ENCODE measurements at places on chromosomes 5 and 9.

DNA sequence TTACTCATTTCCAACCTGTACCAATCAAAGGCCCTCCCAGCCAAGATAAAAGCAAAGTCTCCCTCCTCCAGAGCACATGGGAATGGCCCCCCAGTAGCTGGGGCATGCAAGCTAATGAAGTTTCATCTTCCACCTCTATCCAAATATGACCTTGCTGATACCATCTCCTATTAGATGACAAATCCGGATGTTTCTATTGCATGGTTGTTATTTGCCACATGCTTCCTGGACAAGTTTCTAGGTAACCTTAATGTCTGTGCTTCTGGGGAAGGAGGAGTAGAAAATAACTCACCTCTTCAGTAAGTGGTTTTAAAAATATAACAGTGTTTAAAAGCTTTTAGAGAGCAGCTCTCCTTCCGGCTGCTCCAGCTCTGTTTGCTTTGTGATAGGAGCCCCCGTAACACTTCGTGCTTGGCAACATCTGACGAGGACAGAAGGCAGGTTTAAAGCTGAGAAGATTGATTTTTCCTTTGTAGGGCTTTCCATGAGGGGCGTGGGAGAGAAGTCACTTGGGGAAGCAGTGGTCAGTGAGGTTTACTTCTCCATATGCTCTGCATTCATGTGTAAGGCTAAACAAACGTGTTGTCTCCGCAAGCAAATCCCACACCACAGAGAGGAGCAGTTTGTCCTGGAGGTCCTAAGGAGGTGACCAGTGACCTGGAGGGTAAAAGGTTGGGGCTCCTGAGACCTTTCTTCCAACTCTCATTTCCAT, 40.3 kb upstream of the GLRX start:
- DNase-seq: no peak

DNA sequence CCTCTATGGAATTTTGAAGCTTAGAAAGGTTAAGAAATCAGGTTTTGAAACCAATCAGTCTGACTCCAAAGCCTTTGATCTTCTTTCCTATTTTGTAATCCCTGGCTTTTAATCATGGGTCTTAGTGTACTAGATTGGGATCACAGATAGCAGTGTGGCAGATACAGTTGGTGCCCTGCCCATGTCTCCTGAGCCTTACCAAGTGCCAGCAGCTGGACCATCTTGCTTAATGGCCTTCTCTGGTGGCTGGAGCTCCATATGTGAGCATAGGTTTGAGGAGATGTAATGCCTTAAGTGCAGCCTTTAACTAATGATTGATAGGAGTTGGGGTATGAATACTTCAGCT, 16.7 kb upstream of the RIC1 start:
- no peak for DNase-seq

GRCh38 chr5:67496051-67496450, 299.5 kb upstream of the CD180 start:
- DNase-seq: no peak

GRCh38 chr5:160260881-160261815, 31.8 kb downstream of the FABP6 start:
- DNase-seq: no peak

GRCh38 chr5:151632524-151632923, 41.4 kb upstream of the FAT2 start:
- DNase-seq: no peak

DNA sequence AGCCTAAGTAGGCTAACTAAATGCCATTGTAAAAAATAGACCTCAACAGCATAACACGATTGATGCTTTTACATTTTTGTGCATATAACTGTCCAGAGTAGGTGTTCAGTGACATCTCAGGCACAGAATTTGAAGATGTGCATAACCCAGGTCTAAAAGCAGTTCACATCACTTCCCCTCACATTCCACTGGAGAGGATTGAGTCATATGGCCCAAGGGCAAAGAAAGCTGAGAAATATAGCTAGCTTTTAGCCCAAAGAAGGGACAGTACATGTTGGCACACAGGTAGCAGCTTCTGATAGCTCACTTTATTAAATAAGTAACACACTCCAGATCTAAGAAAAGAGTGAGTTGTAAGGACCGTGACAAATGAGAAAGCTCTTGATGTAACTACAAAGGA, 2259.5 kb upstream of the WWC1 start:
- DNase-seq: no peak

GRCh38 chr5:159515909-159516415, 185.7 kb upstream of the IL12B start:
- no peak for DNase-seq

DNA sequence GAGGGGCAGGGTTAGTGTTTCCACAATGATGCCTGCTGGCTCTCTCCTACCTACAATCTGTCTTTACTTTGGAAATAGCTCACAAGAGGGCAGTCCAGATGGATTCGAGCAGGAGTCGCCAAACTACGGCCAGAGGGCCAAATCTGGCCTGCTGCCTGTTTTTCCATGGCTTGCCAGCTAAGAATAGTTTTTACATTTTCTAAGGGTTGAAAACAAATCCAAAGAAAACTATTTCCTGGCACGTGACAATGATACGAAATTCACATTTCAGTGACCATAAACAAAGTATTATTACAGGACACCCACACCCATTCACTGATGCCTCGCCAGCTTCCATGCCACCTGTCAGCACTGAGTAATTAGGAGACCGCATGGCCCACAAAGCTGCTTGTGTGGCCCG, 162.9 kb upstream of the WWC1 start:
- DNase-seq: no peak

GRCh38 chr5:115033861-115034260, 135.8 kb downstream of the TRIM36 start:
- DNase-seq: no peak

GRCh38 chr9:113310538-113310937, 7.4 kb upstream of the RNF183 start:
- no peak for DNase-seq

DNA sequence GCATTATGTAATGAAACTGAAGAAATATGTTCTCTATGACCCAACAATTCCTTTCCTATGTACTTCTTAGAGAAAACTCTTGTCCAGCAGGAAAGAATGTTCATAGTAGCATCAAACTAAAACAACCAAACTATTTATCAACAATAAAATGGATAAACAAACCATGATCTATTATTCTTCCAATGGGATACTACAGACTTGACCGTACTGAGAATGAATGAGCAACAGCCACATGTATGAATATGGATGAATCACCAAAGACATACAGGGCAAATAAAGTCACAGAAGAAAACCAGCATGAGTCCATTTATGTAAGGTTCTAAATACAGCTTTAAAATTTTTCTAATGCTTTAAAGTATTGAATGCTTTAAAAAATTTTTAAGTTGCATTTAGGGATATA, 73.6 kb upstream of the SUSD1 start:
- no peak for DNase-seq

- no peak for DNase-seq
Measured at GRCh38 chr5:5781335-5781734, 358.9 kb downstream of the ICE1 start.

- DNase-seq: no peak
Measured at GRCh38 chr5:22390888-22391287, 462.3 kb downstream of the CDH12 start.

GRCh38 chr5:77850536-77851175, 74.5 kb upstream of the TBCA start:
- no peak for DNase-seq

DNA sequence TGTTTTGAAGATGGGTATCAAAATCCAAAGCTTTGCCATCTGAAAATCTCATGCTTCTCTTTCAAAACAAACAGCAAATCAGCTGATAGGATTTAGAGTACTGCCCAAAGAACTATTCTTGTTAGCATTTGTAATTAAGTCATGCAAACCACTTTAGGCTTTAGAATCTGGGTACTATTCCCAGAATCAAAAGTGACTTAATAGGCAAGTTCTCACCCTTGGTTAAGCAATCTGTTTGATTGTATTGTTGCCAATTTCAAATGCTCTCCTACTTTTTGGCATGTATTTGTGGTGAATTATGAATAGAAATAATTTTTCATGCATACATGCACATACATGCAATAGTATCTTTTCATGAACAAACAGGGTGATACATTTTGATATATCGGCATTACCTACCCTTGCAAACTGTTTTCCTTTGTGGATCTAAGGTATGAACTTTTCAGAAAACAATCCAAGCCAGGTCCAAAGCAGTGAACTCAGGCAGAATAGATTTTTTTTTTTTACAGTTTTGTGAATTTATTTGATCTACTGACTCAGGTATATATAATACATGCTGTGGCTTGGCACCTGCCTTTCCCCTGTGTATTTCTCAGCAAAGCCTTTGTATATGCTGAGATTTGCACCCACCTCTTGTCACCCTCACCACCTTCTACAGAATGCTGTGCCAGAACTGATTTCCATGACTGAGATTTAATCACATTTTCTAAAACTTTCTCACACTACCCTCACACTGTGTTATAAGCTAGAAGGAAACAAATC, 9.0 kb downstream of the IL33 start:
- no peak for DNase-seq
